Left ventricle myocardium inferior (tissue), 1 donor: ENCODE measurements at places on chromosomes 5 and 9. TPM values are rescaled to one million over a fixed set of nuclear protein-coding genes. Genes with fewer than 3 reads are reported as not detected.

Gene TEX48
- not detected for total RNA-seq

Gene PCDH12
- total RNA-seq, result 7.6 TPM

Gene WASHC1
- 13.5 TPM for total RNA-seq

Gene HMGCS1
- total RNA-seq, result 23.7 TPM

Gene C9
- not detected for total RNA-seq

Gene CAVIN4
- 50.9 TPM for total RNA-seq

Gene DRD1
- not detected for total RNA-seq

Gene PLAC8L1
- total RNA-seq, result 0.49 TPM

Gene CDH18
- not detected for total RNA-seq

Gene C5orf47
- 0.08 TPM for total RNA-seq

Gene MLANA
- total RNA-seq, result not detected

Gene RELL2
- total RNA-seq, result 1.0 TPM

Gene PCDHA3
- total RNA-seq, result not detected

Gene BTNL8
- 0.58 TPM for total RNA-seq

Gene CARTPT
- total RNA-seq, result not detected

Gene COL27A1
- total RNA-seq, result 6.4 TPM

Gene SV2C
- 0.44 TPM for total RNA-seq

Gene GGTA1
- 34.1 TPM for total RNA-seq

Gene SLC27A4
- total RNA-seq, result 18.8 TPM

Gene PRR16
- total RNA-seq, result 15.3 TPM

Gene SLC45A2
- total RNA-seq, result not detected

Gene NOL6
- total RNA-seq, result 13.4 TPM

Gene LRRC14B
- total RNA-seq, result 93.4 TPM

Gene NUTM2F
- total RNA-seq, result not detected

Gene CCDC171
- total RNA-seq, result 1.8 TPM

Gene ELOVL7
- 0.19 TPM for total RNA-seq

Gene PCDHB8
- 2.1 TPM for total RNA-seq

Gene PSD2
- not detected for total RNA-seq

Gene SCGB3A1
- not detected for total RNA-seq

Gene PDE6A
- 0.22 TPM for total RNA-seq

Gene ELAVL2
- total RNA-seq, result 0.08 TPM

Gene PCDHGC4
- 1.8 TPM for total RNA-seq
